ENCODE measurements at places on chromosomes 7 and 10.

DNA sequence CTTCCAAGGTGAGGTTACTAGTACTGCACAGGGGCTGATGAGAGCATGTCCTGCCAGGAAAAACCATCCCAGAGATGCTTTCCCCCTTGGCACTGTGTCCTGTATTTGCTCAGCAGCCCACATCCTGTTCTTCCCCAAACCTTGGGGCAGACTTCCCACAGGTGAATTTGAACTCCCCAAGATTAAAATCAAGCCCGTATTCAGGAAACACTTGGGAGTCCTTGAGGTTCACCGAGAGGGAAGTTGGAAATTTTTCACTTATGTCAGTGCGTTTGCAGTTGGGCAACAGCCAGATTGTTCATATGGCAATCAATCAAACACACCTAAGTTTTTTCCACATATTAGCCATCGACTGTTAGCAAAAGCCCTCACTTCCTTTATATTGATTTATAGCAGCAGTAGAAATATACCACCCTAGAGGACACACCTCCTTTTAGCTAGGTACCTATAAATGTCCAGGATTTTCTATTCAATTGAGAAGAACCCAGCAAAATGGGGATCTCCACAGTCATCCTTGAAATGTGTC lies at the start of gene DMBT1:
Gene DMBT1, plus strand, starts transcription at position 476 of the 526 bp plus-strand sequence. Its CDS starts 17 bp downstream, at position 493.
- no peak for DNase-seq

DNA sequence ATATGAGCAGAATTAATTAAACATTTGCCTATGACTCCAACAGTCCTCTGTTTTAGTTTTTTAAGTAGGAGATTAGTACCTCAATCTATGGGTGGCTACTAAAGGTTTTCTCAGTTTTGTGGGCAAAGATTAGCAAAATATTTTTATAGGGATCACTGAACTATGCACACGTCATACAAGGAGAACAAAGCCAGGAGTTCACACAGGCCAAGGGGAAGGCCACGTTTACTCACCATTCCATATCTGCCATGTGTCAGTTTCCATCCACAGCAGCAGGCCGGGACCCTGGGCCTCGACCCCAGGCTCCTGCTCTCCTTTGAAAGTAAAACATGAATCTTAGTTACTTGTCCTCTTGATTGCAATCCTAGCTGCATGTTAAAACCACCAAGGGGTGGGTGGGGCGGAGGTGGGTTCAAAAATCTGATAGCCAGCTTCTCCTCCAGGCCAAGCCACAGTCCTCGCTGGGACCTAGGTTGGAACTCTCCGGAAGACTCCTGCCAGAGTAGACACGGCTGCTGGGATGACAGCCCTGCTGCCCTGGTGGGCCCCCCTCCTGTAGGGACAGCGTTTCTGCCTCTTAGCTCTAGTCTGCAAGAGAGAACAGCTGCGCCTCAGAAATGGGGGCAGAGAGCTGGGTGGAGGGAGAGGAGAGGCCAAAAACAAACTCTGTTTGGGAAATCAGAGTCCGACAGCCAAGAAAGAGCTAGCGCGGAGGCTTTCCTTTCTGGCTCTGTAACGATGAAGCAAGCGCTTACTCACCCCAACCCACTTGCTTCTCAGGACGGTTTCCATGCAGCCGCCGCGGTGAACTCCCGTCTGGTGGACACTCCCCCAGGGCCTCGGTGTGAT lies 35.6 kb downstream of the PITRM1 start:
- DNase-seq: no peak

- no peak for DNase-seq
Measured at GRCh38 chr10:5694573-5694972, 9.9 kb downstream of the TASOR2 start.

DNA sequence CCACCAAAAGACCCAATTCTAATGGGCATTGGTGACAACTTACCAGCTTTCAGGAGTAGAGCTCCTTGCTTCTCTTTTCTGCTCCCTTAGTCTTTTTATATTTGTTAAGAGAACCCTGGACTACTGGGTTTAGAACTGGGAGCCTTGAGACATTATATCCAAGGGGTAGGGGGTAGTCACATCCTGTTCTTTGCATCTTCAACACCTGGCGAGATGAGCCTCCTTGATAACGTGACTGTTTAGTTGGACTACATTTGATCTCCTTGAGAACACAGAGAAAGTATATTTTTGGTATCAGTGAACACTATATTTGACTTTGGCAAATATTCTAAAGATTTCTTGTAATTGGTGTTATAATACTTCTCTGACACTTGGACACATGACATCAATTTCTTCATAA lies 9.0 kb upstream of the SMNDC1 start:
- DNase-seq: no peak

- no peak for DNase-seq
Measured at GRCh38 chr10:111316722-111317212, 239.9 kb downstream of the ADRA2A start.

GRCh38 chr7:106766551-106766950 lies 98.5 kb upstream of the PIK3CG start:
- DNase-seq: no peak

- DNase-seq: no peak
Measured at GRCh38 chr7:80711531-80711930, 73.1 kb downstream of the CD36 start.

DNA sequence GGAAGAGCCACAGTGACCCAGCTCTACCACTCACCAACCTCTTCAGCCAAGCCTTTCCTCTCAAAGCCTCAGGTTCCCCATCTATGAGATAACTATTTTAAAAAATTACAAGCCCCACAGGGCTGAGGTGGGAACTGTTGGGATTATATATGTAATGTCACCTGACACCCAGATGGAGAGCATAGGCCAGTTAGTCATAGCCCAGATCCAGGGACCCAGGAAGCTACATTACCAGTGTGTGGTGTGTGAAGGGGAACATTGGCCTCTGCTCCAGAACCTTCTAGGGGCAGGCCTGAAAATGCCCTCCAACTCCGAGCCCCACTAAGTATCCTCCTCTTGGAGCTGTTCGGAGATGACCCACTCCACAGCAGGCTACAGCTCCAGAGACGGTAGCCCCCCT lies 162.4 kb downstream of the NRF1 start:
- no peak for DNase-seq

DNA sequence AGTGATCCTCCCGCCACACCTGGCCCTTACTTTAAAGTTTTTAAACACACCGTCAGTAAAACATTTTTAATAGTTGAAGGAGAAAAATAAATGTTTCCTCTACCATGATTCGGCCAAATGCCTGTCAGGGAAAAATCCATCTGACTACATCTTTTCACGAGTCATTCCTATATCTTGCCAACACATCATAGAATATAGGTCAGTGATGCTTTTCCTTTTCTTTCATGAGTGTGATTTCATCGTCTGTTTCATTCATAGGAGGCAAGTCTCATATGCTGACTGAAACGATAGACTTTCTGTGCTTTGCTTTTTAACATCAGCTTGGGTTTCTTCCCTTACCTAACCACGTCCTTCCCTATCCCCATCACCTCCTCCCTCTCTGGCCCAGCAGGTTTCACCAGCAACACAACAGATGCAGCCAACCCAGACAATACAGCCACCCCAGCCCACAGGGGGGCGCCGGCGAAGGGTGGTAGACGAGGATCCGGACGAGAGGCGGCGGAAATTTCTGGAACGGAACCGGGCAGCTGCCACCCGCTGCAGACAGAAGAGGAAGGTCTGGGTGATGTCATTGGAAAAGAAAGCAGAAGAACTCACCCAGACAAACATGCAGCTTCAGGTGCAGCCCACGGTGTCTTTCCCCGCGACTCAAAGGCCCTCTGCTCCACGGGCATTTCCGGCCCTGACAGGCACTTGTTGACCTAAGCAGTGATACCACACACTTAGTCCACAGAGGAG lies 149.2 kb downstream of the TRIL start:
- peak; percentile 39 for DNase-seq

All from HS-5 (cell line).